ENCODE measurements at places on chromosomes 1 and 21.

DNA sequence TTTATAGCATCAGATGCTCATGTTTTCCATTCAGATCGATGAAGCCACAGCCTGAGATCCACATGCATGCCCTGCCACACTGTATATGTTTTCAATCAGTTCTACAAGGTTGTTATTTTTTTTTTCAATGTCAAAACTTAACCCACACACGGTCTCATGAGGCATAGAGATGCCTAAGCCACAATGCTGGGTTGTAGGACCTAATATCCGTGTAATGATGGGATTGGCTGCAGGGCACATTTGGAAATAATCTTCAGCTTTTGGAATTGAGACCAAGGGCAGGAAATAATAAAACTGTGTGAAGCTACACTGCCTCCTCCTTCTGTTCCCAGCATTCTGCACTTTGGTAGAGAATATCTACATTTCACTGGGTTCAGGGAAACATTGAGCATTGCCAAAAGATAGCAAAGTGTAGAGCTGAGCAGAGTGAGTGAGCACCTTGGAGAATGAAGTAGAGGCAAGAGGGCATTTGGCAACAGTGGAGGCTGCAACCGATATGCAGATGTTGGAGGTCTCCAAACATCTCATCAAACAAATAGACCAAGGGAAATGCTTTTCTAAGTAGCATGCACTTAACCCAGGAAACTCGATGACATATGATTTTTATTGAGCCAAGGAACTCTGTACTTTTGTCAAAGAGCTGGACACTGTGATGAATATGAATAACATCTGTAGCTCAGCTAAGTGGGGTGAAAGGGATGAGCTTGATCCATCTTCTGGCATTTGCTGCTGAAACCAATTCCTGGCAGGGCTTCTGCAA, 176.7 kb downstream of the LYPLAL1 start:
- DNase-seq, result no peak

GRCh38 chr1:221891708-221892107, 149.8 kb upstream of the DUSP10 start:
- no peak for DNase-seq

GRCh38 chr1:201108614-201109013, 3.6 kb downstream of the CACNA1S start:
- no peak for DNase-seq

DNA sequence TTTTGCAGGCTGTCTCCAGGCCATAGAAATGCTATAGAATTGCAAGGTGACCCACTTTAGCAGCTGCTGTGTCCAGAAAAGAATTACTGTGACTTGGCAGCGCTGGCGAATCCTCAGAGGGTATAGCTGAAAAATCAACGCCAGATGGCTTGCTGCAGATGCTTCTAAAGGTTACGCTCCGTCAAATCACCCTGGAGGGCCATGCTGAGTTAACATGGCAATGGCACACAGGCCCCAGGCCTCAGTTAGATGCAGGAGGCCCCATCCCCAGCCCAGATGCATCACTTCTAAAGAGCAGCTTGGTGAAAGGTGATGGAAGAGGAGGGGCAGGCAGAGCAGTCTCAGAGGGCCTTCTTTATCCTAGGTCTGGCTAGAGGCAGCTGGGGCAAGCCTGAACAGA, 18.0 kb downstream of the KIAA1614 start:
- no peak for DNase-seq

DNA sequence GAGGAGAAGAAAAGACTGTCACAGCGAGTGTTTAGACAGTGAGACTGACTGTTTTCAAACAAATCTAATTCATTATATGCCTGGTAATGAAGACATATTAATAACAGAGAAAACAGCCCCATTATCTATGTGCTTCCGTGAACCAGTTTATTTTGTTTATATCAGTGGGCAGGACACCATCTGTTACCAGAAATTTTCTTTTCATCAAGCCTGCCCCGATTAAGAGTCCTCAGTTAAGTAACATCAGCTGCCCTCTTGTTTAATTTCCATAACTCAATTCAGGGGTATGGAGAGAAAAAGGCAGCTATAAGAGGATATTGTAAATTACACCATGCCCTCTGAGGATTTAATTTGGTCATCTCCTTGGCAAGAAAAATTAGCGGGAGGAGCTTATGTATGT, 94.0 kb downstream of the TMEM200B start:
- no peak for DNase-seq

GRCh38 chr21:45971616-45972352, 9.8 kb upstream of the COL6A1 start:
- no peak for DNase-seq

GRCh38 chr1:6097117-6097595, 51.5 kb downstream of the KCNAB2 start:
- DNase-seq, result no peak

DNA sequence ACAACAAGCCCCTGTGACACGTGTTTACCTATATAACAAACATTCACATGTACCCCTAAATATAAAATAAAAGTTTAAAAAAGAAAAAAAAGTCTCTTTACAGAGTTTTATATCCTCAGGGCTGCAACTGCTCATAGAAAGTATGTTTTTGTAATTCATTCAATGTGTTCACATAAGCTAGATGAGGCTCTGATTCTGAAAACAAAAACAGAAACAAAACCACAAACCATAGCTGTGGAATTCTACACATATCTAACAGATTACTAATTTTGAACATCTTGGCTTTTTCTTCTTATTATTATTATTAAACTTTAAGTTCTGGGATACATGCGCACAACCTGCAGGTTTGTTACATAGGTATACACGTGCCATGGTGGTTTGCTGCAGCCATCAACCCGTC, 579.6 kb upstream of the ZRANB2 start:
- DNase-seq, result no peak

DNA sequence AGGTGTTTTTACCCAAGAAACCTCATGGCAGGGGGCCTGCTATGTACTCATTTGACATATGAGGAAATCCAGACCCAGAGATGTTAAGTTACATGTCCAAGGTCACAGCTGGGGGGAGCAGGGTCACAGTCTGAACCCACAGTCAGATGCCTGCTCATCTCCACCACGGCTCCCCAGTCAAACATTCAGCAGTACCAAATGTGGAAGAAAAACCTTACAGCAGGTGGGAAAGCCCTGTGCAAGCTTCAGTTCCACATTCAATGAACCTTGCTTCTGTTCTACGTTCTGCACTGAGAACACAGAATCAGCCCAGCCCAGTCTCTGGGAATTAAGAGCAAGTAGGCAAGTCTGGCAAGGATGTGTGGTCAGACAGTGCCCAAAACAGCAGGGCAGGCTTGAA, 35.2 kb downstream of the LRP8 start:
- no peak for DNase-seq

- no peak for DNase-seq
Observed at GRCh38 chr1:149849111-149849946, 50.0 kb upstream of the BOLA1 start.

DNA sequence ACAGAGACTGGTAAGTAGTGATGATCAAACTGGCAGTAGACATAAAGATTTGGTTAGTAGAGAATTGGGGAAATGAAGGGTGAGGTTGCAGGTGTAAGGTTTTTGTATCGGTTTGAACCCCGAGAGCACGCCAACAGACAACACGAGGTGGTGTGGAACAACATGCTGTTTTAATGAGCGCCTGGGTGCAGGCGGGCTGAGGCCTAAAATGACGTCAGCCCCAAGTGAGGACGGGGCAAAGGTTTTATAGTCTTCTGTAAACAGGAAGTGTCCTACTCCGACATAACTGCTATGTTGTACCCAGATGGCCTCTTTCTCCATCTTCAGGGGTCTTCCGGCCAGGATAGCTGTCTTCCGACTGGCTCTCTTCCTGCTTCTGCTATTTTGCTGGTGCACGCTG, 178.8 kb downstream of the HHIPL2 start:
- no peak for DNase-seq

DNA sequence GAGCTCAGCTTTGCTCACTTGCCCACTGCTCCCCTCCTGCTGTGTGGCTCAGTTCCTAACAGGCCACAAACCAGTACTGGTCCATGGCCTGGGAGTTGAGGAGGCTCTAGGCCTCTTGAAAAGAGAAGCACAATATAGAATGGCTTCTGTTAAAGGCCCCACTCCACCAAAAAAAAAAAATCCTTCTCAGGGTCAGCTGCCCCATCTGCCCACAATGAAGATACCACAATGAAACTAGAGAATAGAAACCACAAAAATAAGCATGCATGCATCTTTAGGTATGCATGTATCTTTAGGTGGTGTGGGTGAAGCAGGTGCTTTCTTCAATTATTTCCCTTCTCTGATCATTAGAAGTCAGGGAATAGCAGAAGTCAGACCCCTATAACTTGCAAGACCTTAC, 620.4 kb upstream of the BEND5 start:
- no peak for DNase-seq

DNA sequence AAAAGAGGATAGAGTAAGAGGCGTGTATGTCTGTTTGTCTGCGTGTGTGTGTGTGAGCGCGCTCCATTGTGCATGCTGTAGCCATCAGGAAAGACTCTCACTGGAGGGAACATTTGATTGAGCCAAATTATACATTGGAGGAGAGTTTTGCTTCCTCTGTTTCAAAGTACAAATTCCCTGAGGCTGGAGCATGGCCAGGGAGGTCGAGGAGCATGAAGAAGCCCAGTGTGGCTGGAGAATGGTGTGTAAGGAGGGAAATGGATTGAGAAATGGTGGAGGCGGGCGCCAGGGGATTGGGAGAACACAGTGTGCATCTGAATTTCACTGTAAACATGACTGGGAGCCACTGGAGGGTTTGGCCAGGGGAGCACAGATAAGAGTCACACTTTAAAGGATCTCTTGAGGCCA, 22.1 kb upstream of the EFNA1 start:
- DNase-seq, result no peak

DNA sequence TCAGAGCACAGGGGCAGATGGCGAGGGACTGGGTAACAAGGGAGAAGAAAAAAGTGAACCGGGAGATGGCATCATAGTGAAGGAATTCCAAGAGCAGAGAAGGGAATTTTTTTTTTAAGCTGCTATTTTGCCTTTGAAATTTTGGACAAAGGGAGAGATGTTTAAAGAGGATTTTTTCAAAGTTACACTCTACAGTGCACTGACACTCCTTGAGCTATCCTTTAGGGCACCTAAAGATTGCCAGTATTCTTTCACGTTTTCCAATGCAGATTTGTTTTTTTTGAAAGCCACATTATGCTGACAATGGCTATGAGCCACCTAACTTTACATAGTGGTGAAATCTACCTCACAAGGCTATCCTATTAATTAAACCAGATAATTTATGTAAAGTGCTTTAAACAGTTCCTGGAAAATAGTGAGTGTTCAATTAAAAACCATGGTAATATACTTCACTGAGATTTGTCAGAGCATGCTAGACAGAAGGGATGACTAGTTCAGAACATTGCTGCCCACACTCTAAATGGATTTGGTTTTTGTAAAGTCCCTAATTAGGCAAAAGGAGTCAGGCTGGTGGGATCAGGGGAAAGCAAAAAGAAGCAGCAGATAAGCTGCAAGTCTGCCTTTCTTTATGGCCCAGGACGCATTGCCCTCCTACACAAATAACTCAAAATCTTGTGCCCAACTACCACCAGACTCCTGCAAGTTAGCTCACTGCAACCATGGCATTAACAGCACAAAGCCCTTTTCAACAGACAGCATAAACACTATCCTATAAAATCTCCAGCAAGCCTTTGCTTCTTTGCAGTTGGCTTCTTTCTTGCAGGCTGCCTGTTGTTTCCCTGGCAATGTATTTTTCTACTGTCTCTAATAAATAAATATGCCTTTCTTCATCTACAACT, 53.9 kb downstream of the PRDX6 start:
- no peak for DNase-seq

GRCh38 chr1:48758976-48759375, 17.7 kb downstream of the BEND5 start:
- DNase-seq, result no peak

GRCh38 chr1:235336903-235337302, 8.5 kb downstream of the GGPS1 start:
- DNase-seq, result no peak

DNA sequence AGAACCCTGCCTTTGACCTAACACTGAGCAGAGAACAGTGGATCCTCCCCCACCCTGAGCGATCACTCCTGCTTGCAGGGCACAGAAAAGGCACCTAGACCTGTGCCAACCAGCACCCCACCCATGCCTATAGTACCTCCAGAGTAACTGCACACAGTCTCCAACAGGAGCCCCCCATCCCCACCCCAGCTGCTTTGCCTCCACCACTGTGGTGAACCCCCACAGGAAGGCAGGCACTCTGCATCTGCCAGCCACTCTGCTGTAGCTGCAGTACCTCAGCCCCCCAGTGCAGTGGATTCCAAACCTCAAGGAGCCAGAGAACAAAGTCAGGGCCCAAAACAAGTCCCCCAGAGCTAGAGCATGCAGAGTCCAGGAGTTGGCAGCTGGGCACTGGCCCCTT, 10.7 kb downstream of the SPATC1L start:
- DNase-seq, result no peak

DNA sequence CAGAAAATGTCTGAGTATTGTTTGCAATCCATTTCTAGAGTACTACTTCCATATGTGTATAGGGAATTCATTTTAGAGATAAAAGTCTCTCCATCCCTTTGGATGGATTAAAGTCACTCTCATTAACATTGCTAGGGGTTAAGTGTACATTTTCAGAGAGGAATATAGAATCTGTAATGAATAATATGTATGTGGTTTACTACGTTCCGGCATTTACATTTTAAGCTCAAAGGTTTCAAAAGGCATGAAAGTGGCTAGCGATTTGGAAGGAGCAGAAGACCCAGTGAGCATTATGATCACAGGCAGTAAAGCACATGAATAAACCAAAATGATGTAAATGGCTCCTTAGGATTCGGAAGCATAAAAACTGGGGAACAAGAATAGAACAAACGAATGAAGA, 123.0 kb downstream of the DSCAM start:
- no peak for DNase-seq

DNA sequence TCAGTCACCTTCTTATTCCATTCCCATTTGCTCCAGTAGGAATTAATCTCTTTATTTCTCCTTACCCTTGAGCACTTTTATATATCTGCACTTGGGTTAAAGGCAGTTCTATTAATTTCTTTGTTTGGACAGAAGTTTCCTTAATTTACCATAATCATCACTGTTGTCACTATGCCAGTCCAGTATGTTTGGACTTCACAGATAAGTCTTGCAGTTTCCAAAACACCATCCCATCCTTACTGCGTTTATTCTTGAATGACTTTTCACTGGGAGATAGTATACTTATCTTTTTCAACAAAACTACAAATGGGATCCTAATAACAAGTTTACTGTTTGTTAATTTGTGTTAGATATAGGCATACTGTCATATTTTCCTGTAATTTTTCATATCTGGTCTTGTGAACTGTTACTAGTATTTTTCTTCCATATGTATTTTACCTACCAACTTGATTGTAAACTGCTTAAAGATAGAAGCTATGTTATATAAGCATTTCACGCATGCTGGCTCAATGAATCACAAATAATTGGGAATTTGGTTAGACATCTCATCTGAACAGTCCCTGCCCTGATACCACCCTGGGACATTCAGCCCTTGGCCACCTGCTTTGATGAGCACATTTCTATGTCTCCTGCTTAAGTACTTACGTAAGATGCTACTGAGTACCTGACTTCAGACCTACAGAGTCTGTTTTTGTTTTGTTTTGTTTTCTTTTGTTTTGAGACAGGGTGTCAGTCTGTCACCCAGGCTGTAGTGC, 78.2 kb downstream of the OLFML2B start:
- no peak for DNase-seq

- no peak for DNase-seq
Observed at GRCh38 chr1:168100315-168101002, 36.3 kb downstream of the GPR161 start.
